ENCODE measurements at places on chromosomes 1 and 21.
A peak's percentile ranks its signal among the peaks of the same experiment; 100 is the strongest.

DNA sequence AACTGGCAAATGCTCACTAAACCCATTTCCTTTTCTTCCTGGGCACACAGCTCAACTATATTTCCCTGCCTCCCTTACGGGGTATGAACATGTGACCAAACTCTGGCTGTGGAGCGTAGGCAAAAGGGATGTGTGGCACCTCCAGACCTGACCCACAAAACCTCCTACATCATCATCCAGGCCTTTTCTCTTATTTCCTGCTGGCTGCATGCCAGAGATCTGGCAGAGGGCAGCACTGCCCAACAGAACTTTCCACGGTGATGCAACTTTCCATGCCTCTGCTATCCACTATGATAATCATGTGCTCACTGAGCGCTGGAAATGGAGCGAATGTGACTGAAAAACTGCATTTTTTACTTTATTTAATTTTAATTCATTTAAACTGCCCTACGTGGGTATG lies 99.6 kb upstream of the CACNA1E start:
- DNase-seq, result no peak

- no peak for DNase-seq
Measured at GRCh38 chr1:46396441-46397398, 2.6 kb downstream of the FAAH start.

DNA sequence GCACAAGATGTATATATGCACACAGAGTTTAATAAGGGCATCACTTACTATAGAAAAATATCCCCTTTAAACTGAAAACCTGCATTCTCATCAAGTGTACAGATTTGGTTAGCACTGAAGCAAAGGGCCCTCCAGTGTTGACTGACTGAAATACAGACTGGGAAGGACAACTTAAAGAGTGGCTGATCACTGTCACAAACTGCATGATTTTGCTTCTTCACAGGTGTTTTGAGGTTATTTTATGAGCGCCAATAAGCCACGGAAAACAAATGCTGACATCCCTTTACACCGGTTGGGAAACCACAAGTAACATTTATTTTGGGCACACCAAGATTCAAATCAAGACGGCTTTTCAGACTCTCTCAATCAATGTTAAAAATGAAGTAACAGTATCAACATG lies 30.9 kb upstream of the RAP1GAP start:
- peak; percentile 12 for DNase-seq

DNA sequence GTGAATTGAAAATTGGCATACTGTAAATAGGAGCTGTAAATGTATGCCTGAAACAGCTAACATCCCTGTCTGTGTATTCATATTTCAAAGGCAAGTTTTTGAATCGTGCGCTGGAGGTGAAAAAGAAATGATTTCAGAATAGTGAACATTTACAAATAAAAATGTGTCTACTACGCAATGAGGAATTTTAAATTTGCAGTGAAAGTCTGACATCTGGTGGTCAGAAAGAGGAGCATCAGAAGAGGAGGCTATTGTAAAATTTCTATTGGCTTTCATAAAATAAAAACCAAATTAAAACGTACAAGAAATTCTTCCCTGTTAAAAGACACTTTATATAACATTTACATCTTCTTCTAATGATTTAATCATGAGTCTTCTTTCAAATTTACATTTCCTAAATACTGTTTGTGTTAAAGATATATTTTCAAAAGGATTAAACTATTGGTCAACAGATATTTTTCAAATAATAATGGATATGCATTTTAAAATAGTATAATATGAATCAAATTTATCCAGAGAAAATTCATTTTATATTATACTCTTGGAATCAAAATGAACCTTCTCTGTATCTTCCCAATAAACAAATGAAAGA lies 113.7 kb upstream of the RRP15 start:
- peak; percentile 43 for DNase-seq

GRCh38 chr21:24148461-24148860 lies 1458.8 kb downstream of the MRPL39 start:
- DNase-seq, result no peak

DNA sequence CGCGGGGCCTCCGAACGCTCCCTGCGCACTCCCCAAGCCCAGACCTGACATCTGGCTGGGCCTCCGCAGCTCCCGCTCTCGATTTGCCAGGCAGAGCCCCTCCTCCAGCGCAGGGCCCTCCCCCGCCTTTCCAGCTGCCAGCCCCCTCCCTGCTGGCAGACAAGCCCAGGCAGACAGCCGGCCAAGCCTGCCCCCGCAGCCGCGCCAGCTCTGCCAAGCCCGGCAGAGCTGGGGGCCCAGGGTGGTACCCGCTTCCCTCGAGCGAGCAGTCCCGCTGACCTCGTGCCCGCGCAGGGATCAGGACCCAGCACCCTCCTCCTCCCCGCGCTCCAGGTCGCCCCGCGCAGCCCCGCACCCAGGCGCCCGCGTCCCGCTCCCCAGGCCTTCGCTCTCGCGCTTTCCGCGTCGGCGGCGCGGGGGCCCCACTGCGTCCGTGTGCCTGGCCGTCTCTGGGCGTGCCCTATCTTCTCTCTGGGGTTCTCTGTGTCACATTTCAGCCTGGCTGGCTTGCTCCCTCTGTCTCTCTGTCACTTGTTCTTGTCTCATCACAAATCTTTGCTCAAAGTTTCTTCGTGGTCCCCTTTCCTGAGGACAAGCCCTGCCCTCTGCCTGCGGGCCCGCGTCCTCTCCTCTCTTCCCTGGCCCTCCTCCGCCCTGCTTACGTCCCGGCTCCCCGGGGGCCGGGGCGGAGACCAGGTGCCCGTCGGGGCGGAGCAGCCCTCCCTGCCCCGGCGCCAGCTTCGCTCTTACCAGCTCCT lies 580 bp downstream of the INKA2 start:
- DNase-seq, result peak; percentile 65

DNA sequence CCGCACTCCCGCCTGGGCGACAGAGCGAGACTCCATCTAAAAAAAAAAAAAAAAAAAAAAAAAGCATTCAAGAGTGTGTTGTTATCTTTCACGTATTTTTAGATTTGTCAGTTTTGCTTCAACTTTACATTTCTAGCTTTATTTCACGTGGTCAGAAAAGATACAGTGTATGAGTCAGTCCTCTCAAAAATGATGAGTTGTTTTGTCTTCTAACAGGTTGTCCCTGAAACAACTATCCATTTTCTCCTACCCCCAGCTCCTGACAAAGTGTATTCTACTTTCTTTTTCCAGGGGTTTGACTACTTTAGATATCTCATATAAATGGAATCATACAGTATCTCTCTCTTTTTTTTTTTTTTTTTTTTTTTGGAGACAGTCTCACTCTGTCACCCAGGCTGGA lies 5.5 kb upstream of the ZNF695 start:
- no peak for DNase-seq

Data from cerebellar cortex (tissue), 1 donor.